NCI-H510A (cell line): ENCODE measurements at places on chromosomes 2 and 18.

GRCh38 chr2:70981421-70981820, 3.0 kb downstream of the ANKRD53 start:
- DNase-seq = no peak

GRCh38 chr2:122135021-122135937, 379.8 kb downstream of the TSN start:
- DNase-seq = no peak

DNA sequence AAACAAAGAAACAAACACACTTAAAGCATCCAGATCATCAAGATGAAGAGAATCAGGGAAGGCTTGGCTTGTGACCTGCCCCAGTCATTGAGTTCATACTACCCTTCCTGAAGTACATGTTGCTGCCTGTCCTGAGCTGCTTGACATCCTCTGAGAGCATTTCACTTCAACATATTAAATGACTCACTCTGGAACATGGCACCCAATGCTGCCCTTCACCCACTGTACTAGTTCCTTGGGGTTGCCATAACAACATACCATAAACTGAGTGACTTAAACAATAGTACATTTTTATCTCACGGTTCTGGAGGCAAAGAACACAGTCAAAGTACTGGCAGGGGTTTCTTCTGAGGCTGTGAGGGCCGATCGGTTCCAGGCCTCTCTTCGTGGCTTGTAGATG, 371.3 kb downstream of the RNF144A start:
- DNase-seq = no peak

DNA sequence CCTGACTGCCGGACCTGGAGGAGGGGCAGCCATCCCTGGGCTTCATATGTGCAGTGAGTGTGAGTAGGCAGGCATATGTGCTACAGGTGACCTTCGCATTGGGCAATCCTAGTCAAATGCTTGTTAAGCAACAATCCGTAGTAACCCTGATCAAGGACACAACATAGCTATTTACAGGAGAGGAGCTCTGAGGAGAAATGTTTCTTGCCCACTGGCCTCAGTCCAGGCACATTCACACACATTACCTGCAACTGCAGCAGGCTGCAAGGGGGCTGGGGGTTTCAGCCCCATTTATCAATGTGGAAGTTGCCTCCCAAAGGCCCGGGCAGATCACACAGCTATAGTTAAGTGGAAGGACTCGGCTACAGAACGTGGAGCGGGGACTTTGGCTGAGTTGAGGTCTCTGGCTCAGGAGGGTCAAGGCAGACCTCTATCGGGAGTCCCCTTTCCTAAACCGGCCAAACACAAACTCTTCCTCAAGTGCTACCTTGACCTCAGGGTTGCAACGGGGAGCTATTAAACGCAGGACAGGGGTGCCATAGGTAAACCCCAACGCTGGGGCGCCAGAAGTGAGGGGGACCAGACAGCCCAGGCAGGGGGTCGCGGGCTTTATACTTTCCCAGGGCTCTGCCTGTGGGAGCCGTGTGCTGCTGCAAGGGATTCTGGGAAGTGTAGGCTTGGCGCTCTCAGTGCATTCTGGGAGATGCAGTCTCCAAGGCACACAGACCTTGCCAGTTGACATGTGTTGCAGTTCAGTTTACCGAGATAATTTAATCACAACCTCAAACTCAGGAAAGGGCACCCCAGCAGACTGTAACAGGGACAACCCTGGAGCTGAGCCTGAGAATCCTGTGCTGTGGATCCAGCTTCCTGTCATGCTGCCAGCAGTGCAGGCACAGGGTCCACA, 9.4 kb downstream of the KHK start:
- DNase-seq = no peak

DNA sequence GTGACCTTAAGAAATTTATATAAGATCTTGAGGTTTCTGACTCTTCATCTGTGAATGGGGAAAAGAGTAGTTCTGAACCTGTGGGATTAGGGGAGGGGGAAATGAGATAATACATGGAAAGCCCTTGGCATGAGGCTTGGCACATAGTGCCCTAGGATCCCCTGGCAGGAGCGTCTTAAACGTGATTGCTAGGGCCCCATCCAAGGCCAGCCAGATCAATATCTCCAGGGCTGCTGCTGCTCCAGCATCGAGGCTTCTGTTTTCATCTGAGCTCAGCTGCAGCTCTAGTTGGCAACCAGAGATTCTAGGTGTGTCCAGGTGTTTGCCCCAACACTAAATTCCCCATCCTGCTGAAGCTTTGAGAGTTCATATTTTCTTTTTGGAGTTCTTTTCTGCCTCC, 71.0 kb downstream of the IL1R2 start:
- DNase-seq = no peak

DNA sequence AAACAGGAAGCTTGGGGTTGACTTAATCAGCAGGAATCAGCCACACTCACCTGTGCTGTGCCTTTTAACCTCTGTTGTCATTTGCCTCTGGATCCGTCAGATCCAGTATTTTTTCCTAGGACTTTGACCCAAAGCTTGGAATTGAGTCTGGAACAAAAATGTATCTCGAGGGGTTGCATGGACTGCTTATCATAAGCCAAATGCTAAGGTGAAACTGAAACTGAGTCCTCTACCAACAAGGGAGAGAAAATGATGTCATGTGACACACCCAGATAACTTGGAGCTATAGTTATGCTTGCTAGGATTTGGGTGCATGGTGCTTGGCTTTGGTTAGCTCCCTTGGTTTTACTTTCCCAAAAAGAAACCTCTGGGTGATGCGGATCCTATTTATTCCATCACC, 2158.6 kb upstream of the PIK3C3 start:
- no peak for DNase-seq

DNA sequence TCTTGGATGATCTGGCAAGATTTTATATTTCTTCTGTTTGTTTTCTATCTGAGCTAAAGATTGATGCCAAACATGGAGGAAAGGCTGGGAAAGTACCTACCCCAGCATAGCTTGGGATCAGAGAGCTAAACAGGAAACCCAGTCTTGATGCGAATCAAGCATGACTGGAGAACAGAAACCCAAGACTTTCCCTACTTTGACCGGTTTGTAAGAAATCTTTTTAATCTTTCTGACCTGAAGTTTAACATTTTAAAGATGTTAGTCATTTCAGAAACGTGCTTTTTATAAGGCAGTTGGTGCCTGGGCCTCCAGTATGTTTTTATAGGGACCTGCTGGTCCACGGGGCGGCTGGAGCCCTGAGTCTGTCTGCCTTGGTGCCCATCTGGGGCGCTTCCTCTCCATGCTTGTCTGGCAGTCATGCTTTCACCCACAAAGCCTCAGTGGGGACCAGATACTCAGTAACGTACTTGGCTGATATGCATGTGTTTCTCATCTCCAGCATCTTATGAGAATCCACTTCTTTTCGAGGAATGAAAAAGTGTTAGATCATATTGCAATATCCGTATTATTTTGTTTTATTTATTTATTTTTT, 266.5 kb downstream of the PTGR3 start:
- no peak for DNase-seq

DNA sequence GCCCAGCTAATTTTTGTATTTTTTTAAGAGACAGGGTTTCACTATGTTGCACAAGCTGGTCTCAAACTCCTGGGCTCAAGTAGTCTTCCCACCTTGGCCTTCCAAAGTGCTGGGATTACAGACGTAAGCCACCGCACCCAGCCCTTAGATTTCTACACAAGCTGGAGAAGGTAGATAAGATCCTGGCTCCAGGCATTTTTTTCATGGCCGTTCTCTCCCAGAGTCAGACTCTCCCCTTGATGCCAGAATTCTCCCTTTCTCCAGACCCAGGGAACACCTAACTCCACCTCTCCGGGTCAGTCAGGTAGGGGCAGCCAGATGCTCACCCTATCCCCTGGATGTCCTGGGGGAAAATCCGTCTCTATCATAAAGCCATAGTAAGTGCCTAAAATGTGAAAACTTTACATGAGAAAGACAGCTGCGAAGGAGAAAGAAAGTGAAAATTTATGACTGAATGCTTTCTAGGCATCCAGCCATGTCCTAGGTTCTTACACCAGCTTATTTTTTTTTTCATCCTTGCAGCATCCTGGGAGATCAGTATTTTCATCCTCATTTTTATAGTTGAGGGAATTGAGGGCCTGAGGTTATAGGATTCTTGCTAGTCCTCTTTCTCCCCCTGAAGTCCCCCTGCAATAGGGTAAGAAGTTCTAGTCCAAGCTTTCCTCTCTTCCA, 16.3 kb downstream of the SIX3 start:
- no peak for DNase-seq

GRCh38 chr2:17470855-17471641, 47.2 kb downstream of the RAD51AP2 start:
- no peak for DNase-seq

DNA sequence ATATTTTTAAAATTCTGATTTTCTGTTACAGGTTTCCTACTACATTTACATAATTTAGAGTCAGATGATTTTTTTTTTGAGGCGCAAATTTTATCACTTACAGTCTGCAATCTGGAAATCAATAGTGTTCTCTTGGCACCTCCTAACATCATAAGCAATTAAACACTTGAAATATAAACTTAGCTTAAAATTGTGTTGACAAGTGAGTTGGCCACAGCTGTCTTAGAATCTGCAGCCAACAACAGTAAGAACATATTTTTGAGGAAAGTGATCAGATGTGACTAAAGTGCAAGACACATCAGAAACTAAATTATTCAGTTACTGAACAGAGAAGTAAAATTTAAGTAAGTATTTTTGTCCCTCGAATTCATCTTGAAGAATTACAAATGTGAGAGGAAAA, 726.7 kb upstream of the LRATD1 start:
- no peak for DNase-seq

DNA sequence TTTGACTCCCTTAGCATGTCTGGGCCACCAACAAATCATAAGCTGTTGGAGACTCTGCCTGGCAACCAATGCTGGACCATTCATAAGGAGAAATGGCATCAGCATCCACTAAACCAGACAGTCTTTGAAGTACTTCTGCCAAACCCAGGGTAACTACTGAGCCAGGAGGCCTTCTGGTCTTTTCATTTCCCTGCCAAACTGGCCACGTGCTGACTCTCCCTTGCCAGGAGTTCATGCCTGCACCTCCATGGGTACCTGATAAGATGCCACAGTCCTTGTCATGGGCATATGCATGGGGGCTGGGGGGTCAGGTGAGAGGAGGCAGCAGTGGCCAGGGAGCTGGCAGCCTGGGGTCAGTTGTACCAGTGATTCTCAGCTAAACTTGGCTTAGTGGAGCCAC, 34.2 kb upstream of the DAPL1 start:
- DNase-seq = no peak

GRCh38 chr2:38733300-38733971, 17.7 kb downstream of the SRSF7 start:
- DNase-seq = no peak

GRCh38 chr2:226845386-226846116, 9.7 kb downstream of the RHBDD1 start:
- DNase-seq = no peak

- no peak for DNase-seq
Observed at GRCh38 chr2:24317491-24317920, 42.8 kb downstream of the ITSN2 start.

DNA sequence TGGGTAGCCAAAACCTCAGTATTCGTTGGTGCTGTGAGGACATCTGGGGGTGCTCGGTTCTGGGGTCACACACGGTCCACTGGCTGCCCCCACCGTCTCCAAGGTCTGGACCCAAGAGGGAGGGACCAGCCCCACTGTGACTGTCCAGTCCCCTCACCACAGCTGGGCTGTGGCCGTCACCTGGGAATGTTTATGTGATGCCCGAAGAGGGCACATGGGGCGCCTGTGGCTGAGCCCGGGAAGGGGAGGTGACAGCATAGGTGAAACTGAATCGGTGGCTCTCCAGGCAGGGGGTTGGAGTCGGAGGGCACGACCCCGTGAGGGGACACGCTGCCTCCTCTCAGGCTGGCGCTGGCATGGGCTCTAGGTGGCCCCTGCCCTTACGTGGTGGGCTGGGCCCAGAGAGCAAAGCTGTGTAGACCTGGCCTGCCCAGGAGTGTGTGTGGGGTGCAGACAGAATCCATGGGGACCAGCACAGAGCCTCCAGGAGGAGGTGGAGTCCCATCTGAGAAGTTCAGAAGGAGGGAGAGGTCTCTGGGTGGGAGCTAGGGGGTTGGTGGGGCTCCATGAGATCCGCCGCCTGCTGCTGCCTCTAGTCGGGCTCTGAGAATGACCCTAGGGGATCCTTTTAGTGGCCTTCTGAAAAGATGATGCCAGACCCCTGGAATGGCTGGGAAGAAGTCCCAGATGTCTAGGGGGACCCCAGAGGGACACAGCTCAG, 1.8 kb downstream of the BOK start:
- DNase-seq = no peak

DNA sequence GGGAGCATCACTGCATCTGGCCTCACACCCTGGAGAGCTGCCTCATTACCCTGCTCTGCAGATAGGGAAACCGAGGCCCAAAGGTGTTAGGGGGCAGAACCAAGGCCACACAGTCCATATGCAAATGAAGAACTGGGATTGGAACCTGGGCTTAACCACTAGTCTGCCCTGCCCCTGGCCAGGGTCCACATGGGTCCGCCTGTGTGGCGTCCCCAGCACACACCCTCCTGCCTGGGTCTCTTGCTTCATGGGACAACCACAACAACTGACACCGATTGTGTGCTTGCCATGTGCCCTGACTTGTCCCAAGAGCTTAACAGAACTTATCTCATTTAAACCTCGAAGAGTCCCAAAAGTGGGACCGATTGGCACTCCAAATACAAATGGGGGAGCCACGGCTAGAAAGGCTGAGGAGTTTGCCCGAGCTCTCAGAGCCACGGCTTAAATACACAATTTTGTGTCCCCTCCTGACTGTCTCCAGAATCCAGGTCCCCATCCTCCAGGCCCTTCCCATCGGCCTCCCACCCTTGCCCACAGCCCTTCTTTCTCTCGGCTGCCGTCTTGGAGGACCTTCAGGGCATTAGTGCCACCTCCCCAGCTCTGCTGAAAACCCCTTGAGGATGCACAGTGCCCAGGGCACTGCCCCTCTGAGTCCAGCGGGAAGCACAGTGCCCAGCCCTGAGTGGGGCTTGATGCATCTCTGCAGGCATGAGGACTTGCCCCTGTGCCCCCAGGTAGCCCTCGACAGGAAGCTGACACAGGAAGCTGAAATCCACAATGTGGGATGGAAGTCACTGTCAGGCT, 5.8 kb upstream of the DUSP2 start:
- no peak for DNase-seq

- DNase-seq = no peak
Observed at GRCh38 chr2:237130562-237131421, 45.1 kb downstream of the COPS8 start.

DNA sequence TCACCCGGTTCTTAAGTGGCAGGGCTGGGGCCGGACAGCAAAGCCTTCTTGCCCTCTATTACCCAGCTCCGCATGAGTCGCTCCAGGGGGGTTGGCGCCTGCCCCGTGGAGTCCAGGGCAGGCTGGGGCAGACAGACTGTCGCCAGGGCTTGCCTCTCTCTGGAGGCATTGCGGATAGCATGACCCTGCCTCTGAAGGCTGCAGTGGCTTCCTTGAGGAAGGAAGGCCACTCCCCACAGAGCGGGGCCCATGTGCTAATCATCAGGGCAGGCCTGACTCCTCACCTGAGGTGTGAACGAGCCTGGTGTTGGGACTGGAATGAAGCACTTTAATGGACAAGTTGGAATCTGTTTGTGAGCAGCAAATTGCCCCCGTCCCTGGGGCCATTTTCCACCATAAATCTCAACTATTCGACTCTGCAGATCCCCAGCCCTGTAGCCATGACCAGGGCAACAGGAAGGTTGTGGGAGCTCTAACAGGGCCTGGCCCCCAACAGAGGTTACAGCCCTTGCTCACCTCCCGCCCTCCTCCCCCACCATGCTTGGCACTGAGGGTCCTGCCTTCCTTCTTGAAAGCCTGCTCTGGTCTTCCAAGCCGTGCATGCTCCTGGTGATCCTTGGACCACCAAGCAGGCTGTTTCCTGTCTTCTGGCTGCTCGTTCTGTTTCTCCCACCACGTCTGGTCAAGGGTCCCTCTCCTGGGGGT, 144.9 kb upstream of the HAAO start:
- DNase-seq = no peak
